Stimulated activated CD4-positive, alpha-beta T cell treated with anti-CD3 and anti-CD28 coated beads, Interleukin-15, amount 100 ng/mL, for 24 hours (primary cell): ENCODE measurements at places on chromosomes 11 and 22.

- DNase-seq = no peak
These were observed 43.6 kb upstream of the PRR5 start for GRCh38 chr22:44658311-44658953.

GRCh38 chr11:33017478-33017877 lies 1.8 kb downstream of the DEPDC7 start:
- DNase-seq = no peak

DNA sequence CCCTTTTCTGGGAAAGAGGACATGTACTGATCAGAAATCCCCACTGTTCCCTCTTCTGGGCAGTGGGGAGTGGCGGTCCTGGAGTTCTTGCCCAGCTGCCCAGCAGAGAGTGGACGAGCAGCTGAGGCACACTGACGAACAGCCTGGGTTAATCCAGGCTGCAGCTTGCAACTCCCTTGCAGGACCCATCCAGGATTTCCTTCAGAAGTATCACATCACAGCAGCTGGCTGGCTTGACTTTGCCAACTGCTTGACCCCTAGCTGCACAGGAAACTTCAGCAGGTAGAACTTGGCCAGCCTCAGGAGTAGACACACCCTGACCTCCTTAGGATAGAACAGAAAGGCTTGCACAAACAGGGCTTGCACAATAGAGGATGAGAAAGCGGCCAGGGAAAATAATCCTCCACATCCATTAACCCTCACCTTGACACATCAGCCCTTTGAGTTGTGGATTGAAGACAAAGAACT lies 27.9 kb upstream of the FZD4 start:
- no peak for DNase-seq

- no peak for DNase-seq
These were observed 8.4 kb upstream of the RCN1 start for GRCh38 chr11:32082346-32082986.

- no peak for DNase-seq
These were observed 37.0 kb downstream of the MUC2 start for GRCh38 chr11:1111545-1112212.

- no peak for DNase-seq
These were observed 56.9 kb upstream of the TNRC6B start for GRCh38 chr22:40120848-40121247.

DNA sequence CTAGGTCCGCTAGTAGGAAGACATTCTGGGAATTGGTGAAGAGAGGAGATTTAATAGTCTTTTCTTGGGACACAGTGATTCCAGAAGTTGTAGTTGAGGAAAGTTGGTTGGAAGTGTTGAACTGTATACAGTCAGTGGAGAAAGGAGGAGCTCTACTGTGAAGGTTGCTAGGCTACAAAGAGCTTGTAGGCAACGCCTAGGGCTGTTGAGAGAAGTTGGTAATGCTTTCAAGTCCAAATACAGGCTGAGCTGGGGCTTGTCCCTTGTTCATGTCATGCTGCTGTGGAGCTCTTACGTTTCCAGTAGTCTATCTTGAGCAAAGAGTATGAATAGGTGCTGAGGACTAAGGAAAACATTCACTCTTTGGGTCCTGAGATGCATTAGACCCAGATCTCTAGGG lies 1.1 kb downstream of the TBCEL start:
- no peak for DNase-seq

GRCh38 chr11:42552786-42553185 lies 759.0 kb upstream of the API5 start:
- DNase-seq = no peak

GRCh38 chr11:75821202-75821601 lies 6.2 kb downstream of the UVRAG start:
- DNase-seq = no peak

DNA sequence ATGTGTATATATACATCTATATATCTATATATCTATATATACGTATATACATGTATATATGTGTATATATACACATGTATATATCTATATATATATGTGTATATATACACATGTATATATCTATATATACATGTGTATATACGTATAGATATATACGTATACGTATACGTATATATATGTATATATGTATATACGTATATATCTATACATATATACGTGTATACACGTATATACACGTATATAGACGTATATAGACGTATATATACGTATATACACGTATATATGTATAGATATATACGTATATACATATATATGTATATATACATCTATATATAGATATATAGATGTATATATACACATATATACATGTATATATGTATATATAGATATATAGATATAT lies 25.1 kb upstream of the CAPRIN1 start:
- no peak for DNase-seq

- no peak for DNase-seq
These were observed 22.8 kb upstream of the BAIAP2L2 start for GRCh38 chr22:38133331-38133730.

DNA sequence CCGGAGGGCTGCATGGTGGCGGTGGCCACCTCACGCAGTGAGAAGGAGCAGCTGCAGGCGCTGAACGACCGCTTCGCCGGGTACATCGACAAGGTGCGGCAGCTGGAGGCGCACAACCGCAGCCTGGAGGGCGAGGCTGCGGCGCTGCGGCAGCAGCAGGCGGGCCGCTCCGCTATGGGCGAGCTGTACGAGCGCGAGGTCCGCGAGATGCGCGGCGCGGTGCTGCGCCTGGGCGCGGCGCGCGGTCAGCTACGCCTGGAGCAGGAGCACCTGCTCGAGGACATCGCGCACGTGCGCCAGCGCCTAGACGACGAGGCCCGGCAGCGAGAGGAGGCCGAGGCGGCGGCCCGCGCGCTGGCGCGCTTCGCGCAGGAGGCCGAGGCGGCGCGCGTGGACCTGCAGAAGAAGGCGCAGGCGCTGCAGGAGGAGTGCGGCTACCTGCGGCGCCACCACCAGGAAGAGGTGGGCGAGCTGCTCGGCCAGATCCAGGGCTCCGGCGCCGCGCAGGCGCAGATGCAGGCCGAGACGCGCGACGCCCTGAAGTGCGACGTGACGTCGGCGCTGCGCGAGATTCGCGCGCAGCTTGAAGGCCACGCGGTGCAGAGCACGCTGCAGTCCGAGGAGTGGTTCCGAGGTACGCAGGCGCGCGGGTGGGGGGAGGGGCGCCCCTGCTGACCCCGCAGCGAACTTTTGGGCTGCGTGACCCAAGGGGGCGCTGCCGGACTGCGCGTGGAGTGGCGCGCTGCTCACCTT lies 670 bp downstream of the NEFH start:
- peak; percentile 57 for DNase-seq

- DNase-seq = no peak
These were observed 537.9 kb upstream of the CADM1 start for GRCh38 chr11:116042146-116042545.

GRCh38 chr11:71140206-71140919 lies 112.0 kb downstream of the SHANK2 start:
- DNase-seq = no peak

GRCh38 chr11:110069158-110069737 lies 23.9 kb upstream of the ZC3H12C start:
- no peak for DNase-seq

GRCh38 chr11:75355051-75355450 lies 3.6 kb upstream of the ARRB1 start:
- no peak for DNase-seq

DNA sequence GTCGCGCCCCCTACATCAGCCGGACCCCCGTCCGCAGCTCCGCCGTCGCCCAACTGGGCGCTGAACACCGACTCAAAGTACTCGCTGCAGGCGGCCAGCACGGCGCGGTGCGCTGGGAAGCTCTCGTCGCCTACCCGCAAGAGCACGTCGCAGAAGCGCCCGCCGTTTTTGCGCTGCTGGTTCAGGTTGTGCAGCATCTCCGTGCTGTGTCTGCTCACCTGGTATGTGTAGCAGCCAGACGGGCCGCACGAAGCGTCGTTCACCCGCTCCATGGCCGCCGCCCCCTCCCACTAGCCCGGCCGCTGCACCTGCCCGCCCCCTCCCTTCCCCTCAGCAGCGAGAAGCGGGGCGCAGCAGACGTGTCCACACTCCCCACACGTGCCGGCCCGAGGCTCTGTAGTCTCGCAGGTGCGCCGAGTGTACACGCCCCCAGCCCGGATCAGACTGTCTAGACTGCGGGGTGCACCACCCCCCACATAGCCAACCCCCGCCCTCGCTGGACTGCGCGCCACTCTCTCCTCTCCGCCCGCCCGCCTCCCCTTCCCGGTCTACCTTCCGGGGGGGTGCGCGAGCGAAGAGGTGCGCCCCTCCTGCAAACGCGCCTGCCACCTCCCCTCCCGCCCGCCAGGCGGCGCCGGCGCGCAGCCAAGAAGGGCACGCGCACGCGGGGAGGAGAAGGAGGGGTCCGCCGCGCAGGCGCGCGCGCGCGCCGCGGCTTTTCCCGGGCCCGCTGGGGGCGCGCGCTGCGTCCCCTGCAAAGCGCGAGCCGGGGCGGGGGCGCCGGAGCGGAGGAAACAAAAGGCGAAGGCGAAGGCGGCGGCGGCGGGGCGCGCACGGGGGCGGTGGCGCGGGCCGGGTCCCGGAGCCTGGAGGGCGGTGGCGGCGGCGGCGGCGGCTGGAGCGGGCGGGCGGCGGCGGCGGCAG lies 553 bp downstream of the PATZ1 start:
- DNase-seq = peak; percentile 90

DNA sequence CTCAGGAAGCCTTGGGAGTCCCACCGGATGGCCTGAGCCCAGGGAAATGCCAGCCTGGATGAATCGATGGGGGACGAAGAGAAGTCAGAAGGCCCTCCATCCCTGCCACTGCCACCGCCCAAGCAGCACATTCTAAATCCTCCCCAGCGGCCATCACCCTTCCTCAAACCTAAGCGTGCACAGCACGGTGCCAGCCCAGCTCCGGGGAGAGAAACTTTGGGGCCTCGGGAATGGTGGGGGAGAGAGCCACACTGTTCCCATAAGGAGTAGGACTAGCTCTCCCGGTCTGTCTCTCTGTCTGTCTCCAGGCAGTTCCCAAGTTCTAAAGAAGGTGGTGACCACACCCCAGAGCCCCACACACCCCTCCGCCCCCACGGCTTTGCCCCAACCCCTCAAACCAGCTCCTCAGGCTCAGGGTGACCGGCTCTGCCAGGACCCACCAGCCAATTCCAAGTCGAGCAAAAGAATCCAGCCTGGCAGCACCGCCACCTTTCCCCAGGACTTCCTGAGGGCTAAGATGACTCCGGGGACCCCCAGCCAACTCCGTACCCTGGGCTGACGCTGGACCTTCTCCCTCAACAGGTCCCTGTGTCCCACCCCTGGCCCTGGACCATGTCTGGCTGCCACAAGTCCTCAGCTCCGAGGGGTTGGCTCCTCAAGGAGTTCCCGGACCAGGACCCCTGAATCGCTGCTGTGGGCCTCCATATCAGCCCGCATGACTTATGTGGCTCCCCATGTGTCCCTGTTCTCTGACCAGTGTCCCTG lies 2.7 kb downstream of the AHNAK start:
- DNase-seq = no peak

GRCh38 chr11:2751523-2752203 lies 51.9 kb upstream of the KCNQ1OT1 start:
- DNase-seq = no peak

GRCh38 chr11:69394234-69394868 lies 87.1 kb upstream of the LINC01488 start:
- DNase-seq = no peak

DNA sequence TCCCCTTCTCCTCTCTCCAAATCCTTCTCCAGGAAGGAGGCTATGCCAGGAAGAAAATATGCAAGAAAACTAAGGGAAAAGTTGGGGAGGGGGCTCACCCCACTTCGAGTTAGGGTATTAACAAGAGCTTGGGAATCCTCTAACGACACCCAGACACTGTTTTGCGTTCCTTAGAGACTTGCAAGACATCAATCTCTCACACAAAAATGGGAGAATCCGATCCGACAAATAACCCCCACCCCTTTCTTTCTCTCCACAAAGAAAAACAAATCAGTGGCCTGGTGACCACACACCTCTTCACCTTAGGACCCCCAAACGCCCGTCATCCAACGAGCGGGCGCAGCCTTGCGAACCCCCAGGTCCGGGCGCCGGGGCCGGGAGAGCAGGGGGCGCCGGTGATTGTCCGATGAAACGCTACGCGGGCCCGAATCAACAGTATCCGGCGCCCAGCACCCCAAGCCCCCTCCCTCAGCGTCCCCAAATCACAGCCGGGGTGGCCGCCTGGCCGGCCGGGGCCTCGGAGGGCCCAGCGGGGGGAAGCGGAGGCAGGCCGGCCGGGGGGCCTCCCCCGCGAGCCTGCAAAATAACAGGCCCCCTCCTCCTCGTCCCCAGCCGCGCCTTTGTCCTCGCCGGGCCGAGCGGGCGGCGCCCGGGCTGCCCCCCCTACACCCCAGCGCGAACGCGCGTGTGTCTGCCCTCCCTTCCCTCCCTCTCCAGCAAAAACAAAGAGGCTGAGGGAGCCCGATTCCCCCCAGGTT lies 690 bp downstream of the CSNK1E start:
- DNase-seq = peak; percentile 54

- DNase-seq = no peak
These were observed 51.0 kb downstream of the MYO7A start for GRCh38 chr11:77179048-77179447.

DNA sequence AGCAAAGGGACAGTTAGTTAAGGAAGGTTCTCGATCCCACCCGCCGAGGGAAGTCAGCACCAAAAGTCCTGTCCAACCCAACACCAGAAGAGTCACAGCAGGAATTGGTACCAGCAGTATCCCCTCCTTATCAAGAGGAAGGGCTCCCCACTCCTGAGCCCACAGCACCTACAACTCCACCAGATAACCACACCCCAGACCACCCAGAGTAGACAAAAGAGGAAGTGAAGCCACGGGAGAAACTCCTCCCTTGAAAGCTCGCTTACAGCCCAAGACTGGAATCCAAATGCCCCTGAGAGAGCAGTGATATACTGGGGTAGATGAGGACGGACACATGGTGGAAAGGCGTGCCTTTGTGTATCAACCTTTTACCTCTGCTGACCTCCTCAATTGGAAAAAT lies 7.3 kb upstream of the CD5 start:
- DNase-seq = no peak

DNA sequence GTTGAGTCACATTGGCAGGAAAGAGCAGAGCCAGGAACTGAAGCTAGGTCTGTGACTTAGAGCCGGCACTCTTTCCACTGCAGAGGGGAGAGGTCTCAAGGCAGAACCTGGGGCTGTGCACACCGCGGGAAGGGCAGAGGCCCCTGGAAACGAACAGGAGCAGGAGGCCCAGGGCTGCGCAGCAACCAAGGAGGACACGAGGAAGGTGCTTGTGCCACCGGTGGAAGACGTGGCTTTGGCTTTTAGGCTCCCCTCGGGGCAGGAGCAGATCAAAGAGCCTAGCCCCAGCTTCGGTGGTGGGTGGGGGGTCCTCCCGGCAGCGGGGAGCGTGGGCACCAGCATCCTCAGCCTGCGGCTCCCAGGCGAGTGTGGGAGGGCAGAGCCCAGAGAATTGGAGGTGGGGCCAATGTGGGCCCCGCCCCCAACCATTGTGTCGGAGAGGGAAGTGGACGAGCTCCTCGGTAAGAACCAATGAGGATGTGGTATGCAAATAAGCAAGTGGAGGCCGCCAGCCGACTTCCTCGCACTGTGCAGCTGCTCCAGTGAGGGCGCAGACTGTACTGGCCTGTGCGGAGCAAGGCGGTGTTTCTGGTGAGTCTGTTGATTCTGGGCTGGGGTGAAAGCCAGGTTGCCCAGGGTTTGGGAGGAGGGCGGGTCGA lies at the start of gene CCDC116:
Gene CCDC116, plus strand, starts transcription at position 524 of the 659 bp plus-strand sequence. CDS start 422 bp downstream, outside the sequence.
- peak; percentile 74 for DNase-seq
